Activated T-cell treated with anti-CD3 and anti-CD28 coated beads, Interleukin-2, amount 50 U/mL, for 48 hours (primary cell): ENCODE measurements at places on chromosomes 6 and 20.

- DNase-seq = no peak
These were observed 322.8 kb downstream of the CD109 start for GRCh38 chr6:74018825-74019224.

GRCh38 chr20:59829054-59829785, 104.2 kb downstream of the SYCP2 start:
- DNase-seq = no peak

DNA sequence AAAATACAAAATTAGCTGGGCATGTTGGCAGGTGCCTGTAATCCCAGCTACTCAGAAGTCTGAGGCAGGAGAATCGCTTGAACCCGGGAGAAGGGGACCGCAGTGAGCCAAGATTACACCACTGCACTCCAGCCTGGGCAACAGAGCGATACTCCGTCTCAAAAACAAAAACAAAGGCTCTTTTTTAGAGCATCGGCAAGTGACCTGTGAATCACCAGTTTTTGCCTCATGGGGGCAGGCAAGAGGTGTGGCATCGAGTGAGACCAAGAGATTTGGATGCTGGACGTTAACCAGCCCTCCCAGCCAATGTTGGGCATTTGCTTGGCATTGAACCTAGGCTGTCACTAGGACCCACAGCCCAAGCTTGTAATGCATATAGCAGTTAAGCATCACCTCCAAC, 14.6 kb upstream of the CDK5RAP1 start:
- DNase-seq = no peak

DNA sequence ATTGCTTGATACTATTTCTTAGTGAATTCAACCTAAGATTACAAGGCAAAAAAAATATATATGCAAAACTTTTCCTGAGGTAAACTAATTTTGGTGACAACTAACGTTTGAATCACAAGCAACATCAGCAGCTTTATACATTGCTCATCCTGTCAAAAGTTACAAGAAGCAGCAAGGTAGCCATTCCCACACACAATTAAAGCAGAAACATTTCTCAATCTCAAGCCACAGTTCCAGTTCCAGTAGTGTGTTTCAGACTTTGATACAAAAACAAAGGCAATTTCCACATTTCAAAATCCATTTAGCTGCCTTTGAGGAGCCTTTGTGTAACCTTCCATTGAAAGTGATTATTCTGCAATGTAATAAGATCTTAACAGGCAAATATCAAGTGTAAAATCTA, 191.0 kb downstream of the WDR27 start:
- no peak for DNase-seq
